ENCODE measurements at places on chromosomes 6 and 20. TPM values are rescaled to one million over a fixed set of nuclear protein-coding genes. Genes with fewer than 3 reads are reported as not detected.

GRCh38 chr6:118808793-118809638 lies 84.9 kb upstream of the ASF1A start:
- no peak for DNase-seq

- DNase-seq = no peak
These were observed 25.1 kb downstream of the CD83 start for GRCh38 chr6:14142511-14143223.

Gene FABP7
- polyA plus RNA-seq = not detected

DNA sequence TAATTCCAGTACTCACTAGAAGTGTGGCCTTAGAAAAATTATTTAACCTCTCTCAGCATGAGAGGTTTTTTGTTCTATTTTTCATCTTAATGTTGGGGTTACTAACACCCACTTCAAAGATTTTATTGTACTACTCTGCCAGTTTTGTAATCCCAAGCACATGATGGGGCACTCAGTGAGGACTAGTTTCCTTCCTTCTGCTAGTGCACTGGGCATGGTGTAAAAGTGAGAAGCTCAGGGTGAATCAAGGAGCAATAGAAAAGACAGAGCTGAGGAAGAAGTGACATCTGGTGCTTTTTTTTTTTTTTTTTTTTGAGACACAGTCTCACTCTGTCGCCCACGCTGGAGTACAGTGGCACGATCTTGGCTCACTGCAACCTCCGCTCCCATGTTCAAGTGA lies 439.4 kb upstream of the ARID1B start:
- no peak for DNase-seq

GRCh38 chr20:7712661-7713060 lies 227.6 kb downstream of the HAO1 start:
- no peak for DNase-seq

Gene PPP1R16B
- polyA plus RNA-seq = not detected

Gene PBOV1
- not detected for polyA plus RNA-seq

GRCh38 chr6:127117979-127118297 lies 533 bp upstream of the RSPO3 start:
- DNase-seq = no peak

DNA sequence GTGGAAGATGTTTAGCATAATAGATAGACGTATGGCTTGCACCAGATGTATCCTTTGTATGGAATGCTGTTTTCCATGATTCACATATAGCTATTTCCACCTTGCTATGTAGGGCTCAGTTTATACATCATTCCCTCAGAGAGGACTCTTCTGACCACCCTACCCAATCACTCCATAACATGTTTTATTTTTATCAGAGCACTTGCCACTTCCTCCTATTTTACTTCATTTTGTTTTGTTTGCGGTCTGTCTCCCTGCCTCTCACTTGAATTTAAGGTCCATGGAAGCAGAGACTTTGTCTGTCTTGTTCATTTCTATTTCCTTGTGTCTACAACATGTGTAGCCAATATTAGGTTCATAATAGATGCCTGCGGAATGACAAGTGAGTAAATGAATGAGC lies 266.9 kb upstream of the CITED2 start:
- no peak for DNase-seq

DNA sequence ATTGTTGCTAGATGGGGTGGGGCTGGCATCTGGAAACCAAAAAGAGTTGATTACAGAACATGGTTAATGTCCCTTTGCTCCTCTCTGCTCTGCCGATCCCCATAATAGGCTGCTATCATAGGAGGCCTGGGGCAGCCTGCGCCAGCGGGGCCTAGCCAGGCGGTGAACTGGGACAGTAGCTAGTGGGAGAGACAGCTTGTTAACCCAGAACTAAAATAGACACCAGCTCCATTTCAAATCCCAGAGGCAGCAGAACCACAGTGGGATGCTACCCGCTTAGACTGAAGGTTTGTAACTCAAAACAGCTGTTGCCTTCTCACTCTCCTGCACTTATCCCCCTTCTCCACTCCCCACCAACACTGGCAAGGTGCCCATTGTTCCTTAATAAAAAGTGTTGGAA lies 98.5 kb downstream of the SSR1 start:
- no peak for DNase-seq

GRCh38 chr6:13103169-13103568 lies 225.2 kb downstream of the TBC1D7 start:
- no peak for DNase-seq

GRCh38 chr6:13422681-13423221 lies 64.6 kb downstream of the GFOD1 start:
- no peak for DNase-seq

DNA sequence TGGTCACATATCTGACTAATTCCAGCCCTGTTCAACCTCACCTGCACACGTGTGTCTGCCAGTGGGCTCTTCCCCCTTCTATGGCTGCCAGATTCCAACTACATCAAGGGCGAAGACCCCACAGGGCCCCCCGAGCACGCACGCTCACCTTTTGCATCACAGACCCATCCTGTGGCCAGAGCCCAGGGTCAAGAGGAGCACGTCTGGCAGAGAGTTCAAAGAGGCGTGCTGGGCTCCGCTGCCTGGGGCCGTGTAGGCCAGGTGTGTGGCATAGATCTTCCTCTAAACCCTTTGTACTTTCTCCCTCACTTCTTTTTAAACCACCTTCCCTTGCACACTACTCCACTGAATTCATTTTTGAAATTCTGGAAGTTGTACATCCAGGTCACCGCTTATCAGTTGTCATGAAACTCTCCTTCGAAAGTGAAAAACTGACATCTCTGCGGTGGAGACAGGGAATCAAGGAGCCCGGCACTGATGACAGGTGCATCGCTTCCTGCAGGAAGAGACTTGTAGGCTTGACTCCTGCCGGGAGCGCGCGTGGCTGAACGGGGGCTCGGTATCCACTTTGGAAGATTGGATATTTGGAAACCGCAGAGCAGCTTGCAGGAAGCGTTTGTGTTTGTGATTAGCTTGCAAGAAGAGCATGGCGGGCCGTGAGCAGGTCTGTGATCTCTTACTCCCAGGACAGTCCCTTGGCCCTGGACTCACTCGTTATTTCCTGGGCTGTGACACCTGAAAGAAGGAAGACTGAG lies 397.2 kb downstream of the CDH4 start:
- DNase-seq = no peak

Gene CLPSL1
- not detected for polyA plus RNA-seq

- peak; percentile 88 for DNase-seq
These were observed 398 bp downstream of the ZBTB2 start for GRCh38 chr6:151390851-151391470.

- DNase-seq = no peak
These were observed 2.1 kb downstream of the MYL9 start for GRCh38 chr20:36543184-36544133.

DNA sequence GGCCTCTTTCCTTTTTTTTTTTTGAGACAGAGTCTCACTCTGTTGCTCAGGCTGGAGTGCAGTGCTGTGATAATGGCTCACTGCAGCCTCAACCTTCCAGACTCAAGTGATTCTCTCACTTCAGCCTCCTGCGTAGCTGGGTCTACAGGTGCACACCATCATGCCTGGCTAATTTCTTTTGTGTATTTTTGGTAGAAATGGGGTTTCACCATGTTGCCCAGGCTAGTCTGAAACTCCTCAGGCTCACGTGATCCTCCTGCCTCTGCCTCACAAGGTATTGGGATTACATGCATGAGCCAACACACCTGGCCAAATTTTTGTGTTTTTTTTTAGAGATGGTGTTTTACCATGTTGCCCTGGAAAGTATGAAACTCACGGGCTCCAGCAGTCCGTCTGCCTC lies 29.3 kb downstream of the SRC start:
- DNase-seq = no peak

Gene ALDH8A1
- polyA plus RNA-seq = 5.3 TPM

Gene FAM209B
- 0.26 TPM for polyA plus RNA-seq

Gene MATN4
- 0.50 TPM for polyA plus RNA-seq

GRCh38 chr6:170529839-170530469 lies 23.2 kb downstream of the PSMB1 start:
- peak; percentile 86 for DNase-seq

Gene FRK
- 2.7 TPM for polyA plus RNA-seq

DNA sequence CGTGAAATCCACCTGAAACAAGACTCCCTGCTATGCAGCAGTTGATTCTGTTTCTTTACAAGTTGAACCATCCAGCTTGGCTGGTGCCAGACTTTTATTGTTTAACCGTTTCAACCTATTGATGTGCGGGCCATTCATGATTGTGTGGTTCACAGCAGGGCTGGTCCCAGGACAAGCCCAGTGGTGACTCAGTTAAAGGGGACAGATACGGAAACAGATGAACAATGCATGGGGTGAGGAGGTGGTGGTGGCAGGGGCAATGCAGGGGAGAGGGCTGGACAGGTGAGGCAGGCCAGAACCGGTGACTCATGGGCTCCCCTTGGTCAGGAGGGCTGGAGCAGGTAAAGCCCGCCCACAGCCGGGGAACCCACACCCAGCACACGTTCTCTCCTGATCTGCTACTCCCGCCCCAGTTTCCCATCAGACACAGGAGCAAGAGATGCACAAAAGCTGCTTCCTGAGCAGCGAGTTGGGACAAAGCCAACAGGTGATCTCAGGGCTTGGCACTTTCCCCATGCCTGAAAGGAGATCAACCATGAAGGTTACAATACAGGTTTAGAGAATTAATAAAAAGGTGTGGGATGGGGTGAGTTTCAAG lies 232.2 kb downstream of the LY86 start:
- DNase-seq = peak; percentile 58

DNA sequence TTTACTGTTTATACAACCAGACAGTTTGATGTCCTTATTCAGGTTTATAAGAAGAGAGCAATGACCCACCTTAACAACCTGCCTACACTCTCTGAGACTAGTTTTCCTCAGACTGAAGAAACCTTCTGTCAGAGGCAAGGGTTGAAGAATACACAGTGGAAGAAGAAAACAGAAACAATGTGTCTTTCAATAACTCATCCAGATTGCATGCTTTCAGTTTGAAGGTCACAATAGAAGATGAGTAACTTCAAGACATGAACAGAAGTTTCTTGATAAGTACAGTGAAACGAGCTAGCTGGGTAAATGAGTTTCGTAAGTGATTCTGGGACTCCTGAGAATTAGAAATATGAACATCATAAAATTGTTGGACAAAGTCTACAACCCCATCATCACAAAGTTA lies 141.7 kb downstream of the STXBP5 start:
- DNase-seq = no peak

Gene PRKN
- 3.9 TPM for polyA plus RNA-seq

GRCh38 chr20:36632487-36633284 lies 13.3 kb downstream of the SLA2 start:
- DNase-seq = peak; percentile 25

DNA sequence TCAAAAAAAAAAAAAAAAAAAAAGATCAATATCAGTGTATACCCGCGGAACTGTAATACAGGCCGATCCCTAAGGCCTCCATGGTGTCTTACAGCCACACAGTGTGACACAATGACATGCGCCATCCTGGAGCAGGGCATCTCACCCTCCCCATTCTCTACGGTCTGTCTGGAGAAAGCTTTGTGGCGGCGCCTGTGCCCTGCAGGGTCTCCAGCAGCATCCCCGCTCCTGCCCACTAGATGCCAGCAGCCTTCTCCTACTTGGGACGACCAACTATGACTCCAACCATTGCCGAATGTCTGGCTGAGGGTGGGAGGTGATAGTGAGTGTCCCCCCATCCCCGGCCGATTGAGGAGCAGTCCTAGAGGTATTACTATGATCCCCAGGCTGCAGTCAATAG lies 558.8 kb upstream of the AGPAT4 start:
- no peak for DNase-seq

Gene NHSL1
- polyA plus RNA-seq = 39.0 TPM

- DNase-seq = no peak
These were observed 3.9 kb upstream of the PHF20 start for GRCh38 chr20:35767683-35768481.

Gene CNKSR3
- 27.4 TPM for polyA plus RNA-seq

Measured in hepatocyte (in vitro differentiated cells).